ENCODE measurements at places on chromosomes 1 and 21.
A peak's percentile ranks its signal among the peaks of the same experiment; 100 is the strongest.

DNA sequence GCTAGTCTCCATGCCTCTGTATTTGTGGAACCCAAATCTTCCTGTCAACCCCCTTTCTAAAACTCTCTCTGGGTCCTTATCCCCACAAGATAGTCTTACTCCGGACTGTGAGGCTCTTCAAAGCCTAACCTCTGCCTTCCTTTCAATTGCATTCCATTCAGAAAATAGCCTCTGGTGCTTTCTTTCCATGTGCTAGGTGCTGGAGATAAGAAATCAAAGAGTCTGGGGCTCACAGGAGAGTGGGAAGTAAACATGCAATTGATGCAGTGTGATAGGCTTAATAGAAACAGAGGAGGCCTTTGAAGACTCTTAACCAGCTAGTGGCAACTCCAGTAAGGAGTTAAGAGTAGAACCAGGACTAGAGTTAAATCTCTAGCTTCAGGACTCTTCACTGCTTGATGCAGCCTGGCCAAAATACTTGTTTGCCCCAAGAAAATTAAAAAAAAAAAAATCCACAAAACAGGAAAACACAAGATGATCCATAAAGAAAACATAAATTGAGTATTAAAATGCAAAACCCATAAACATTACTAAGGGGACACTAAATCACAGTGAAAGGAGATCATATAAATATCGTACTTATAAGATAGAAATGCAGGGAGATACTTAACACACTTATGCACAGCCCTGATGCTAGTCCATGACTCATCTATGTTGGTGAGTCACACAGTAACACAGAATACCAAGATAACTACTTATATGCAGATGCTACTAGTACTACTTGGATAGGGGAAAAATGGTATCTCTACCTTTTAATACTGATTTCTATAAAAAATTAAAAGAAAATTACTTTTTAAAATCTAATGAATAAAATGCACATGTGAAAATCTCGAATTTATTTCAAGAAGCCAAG is 341.5 kb downstream of the KCNH1 start:
- DNase-seq: peak; percentile 46

- no peak for DNase-seq
These were observed 6.9 kb upstream of the PLA2G2D start for GRCh38 chr1:20126041-20126805.

DNA sequence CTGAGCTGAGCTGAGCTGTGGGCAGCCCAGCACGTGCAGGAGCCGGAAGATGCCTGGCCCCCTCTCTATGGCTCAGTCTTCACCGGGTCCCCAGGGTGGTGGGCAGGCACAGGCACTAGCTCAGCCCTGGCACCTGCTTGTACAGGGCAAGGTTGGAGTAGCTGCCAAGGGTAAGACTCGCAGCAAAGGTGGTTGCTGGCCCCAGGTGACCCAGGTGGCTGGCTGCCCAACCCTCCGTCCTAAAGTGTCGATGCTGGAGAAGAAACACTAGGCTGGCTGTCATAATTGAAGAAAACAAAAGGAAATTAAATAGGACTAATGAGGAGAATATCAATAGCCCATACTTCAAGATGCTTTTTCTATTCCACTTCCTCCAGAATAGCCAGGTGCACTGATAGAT is 77.1 kb upstream of the ACTL8 start:
- no peak for DNase-seq

DNA sequence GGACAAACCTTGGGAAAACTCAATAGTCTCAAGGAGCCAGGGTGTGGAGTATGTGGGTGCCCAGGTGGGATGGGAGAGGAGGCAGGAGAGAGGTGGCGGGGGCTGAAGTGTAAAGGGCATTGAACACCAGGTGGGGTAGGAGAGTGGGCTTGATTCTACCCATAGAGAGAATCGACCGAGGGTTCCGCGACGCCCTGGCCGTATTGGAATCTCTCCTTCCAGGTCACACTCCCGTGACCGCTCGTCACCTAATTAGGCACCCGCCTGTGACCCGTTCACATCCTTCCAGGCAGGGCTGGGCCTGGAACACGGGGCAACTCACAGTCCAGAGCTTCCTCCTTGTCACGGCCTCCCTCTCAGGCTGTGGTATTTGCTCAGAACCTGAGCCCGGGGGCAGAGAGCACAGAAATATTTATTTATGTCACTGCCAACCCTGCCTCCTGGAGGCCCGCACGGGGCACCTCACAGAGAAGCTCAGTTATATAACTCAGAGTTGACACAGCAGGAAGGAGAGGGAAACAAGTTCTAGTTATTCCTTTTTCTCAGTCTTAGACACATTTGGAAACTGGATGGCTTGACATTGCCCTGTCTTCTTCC is 12.0 kb downstream of the NCMAP start:
- no peak for DNase-seq

- DNase-seq: no peak
These were observed 132.7 kb downstream of the ACTL8 start for GRCh38 chr1:17887661-17888371.

- DNase-seq: no peak
These were observed 22.9 kb downstream of the S1PR1 start for GRCh38 chr1:101259744-101260148.

All from GM04504 (cell line).